ENCODE measurements at places on chromosomes 4 and X.
A peak's percentile ranks its signal among the peaks of the same experiment; 100 is the strongest.

DNA sequence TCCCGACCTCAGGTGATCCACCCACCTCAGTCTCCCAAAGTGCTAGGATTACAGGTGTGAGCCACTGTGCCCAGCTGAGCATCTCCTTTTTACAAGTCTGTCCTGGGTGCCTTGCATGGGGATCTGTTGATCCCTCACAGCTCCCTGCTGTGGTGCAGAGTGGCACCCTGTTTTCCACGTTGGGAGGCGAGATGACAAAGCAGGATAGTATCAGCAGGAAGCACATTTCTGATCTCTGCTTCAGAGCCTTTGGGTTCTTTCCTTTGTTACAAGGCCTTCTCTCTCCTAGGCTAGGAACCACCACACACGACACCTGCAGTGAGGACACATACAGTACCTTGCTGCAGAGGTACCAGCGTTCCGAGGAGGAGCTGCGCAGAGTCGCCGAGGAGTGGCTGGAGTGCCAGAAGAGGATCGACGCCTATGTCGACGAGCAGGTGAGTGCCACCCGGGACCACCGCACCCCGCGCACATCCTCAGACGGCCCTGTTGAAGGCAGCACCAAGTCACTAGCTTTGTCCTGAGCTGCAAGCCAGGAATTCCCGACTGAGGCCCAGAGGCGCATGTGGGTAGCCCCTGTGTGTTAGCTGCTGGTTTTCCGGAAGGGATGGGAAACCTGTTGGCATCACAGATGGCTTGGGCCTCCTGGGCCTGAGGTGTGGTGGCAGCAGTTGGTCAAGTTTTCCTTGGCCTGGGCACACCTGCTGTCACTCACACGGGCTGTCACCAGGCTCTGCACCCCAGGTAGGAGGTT, 109.6 kb downstream of the TNIP2 start:
- no peak for DNase-seq

GRCh38 chr4:2535376-2536192, 863 bp upstream of the FAM193A start:
- DNase-seq = peak; percentile 82

DNA sequence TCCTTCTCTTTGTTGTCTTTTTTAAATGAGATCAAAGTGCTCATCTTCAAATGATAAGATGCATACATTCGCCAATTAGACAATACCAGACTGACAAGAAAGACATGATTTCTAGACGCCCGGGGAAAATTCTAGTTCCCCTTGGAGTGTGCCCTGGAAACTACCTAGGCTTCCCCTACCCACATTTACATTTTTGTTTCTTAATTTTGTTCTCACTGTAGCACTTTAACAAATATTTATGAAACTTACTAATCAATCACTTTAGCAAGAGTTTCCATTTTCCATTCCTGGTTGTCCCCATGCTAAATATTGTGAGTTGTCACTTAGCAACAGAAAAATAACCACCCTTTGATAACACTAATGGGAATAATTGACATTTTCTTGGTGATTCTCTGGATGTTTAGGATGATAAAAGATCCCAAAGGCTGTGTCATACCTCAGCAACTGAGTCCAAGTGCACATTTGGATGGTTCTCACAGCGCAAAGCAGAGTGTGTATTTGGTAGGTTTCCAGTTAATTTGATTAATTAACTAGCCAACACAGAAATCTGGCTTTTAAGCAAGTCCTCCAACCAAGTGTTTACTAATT, 69.6 kb downstream of the FGFBP1 start:
- DNase-seq = no peak

GRCh38 chrX:47080215-47080914, 2.1 kb downstream of the RGN start:
- DNase-seq = no peak

DNA sequence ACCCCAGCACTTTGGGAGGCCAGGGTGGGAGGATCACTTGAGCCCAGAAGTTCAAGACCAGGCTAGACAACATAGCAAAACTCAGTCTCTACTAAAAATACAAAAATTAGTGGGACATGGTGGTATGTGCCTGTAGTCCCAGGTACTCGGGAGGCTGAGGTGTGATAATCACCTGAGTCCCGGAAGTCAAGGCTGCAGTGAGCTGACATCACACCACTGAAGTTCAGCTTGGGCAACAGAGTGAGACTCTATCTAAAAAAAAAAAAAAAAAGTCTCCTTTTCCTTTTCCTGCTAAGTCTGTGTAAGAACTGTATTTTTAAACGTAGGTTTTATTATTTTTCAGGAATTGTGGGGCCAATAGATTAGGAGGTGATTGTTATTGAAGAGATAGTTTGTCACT, 356.7 kb downstream of the ARHGAP24 start:
- no peak for DNase-seq

GRCh38 chr4:88008122-88008742, 797 bp downstream of the PKD2 start:
- peak; percentile 71 for DNase-seq

DNA sequence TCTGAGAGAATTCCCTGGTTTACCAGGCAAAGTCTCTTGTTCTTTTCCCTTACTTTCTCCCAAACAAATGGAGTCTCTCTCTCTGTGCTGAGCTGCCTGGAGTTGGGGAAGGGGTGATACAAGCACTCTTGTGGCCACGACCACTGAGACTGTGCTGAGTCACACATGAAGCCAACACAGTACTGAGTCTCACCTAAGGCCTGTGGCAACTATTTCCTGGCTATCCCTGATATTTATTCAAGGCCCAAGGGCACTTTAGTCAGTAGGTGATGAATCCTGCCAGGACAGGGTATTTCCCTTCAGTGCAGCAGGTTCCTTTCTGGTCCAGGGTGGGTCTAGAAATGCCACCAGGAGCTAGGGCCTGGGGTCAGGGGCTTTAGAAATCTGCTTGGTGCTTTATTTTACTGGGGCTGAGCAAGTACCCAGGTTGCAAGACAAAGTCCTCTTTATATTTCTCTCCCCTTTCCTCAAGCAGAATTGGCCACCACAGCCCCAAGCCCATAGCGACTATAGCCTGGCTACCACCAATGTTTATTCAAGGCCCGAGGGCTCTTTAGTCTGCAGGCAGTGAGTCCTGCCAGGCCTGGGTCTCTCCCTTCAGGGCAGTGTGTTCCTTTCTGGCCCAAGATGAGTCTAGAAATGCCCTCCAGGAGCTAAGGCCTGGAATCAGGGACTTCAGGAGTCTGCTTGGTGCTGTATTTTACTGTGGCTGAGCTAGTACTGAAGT, 10.5 kb downstream of the ARL13A start:
- DNase-seq = no peak

- DNase-seq = no peak
Observed at GRCh38 chr4:73311428-73311827, 52.8 kb upstream of the ANKRD17 start.

DNA sequence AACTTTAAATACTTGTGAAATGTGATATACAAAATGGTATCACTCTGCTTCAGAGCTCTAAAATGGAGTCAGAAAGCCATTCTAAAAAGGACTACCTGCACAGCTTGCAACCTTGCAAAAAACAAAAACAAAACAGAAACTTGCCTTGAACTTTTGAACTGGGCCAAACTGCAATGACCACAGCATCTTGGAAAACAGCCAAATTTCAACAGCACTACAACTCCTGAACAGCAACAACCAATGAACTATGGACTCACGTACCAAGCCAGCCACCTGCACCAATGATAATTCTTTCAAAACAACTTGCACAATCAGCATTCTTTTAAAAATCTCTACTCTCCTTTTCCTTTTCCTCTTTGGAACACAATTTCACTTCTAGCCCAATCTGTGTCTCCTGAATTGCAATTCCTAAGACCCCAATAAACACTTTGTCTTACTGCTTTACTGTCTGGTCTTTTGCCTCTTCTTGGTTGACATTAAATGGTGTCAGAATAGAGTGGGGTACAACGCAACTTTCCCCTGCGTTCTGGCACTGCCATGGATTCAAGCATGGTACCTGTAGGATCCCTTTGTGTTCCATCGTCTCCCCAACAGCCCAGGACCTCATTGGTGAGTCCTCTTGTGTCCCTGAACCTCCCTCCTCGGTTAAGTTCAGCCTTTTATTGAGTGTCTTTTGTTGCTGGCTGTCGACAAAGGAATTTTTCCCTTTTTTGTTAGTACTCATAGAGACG, 35.7 kb upstream of the FMR1 start:
- no peak for DNase-seq

GRCh38 chr4:4869731-4870571, 10.5 kb downstream of the MSX1 start:
- no peak for DNase-seq

- DNase-seq = no peak
Observed at GRCh38 chr4:189232274-189232673, 708.4 kb upstream of the FRG1 start.

- no peak for DNase-seq
Observed at GRCh38 chr4:151095142-151095541, 4.3 kb upstream of the RPS3A start.

DNA sequence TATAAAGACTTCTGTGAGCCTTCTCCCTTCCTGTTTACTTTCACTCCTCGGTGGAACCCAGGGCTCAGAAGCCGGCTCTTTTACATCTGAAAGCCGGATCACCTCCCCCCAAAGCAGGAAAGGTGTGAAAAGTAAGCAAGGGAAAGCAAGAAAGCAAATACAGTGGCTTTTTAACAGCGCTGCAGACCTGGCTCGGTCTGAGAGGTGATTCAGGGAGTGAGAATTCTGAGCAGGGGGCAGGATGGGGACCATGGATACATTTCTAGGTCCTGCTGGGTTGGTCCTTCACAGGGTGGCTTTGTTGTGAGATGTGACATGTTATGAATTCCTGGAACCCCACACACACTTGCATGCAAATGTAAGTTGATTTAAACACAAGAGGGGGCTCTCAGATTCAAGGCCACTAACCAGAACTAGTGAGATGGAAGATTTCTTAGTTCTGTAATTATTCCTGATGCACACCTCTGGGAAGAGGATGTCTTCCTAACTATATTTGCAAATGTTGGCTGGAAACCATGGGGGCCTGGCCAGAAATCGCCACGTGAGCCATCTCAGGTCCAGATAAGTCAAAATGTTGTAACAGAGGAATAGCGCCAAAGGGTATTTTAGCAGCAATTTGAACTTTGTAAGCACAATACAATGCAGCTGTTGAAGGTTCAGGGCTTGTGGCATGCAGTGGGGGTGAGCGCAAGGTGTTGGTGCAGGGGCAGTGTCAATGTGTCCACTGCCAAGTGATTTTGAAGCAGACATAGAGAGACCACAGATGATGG, 670.1 kb upstream of the LCORL start:
- no peak for DNase-seq

GRCh38 chrX:2401201-2401589, 99.6 kb downstream of the DHRSX start:
- DNase-seq = no peak

GRCh38 chr4:16663732-16664131, 234.7 kb downstream of the LDB2 start:
- no peak for DNase-seq

DNA sequence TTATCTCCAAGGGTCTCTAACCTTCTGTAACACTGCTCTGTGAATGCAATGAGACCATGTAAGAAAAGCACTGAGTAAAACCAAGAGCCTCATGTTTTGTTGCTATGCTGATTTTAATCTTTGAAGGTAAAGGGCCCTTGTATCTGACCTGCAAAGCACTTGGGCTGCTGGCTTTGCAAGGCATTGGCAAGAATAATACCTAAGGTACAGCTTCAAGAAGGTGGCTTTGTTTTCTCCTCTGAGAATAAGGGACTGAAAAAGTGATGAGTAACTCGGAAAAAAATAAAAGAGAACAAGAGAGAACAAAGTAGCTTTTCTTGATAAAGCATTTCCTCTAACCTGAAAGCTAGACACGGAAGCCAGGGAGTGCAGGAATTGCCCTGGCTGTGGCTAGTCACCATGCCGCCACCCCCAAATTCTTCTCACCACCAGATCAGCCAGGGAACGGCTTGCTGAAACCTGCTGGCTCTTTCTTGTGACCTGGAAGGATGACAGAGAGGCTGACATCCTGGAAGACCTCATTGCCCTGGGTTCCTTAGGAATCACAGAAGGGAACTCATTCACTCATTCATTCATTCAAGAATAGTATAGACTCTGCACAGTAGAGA, 41.8 kb upstream of the HS3ST1 start:
- no peak for DNase-seq

GRCh38 chrX:69163936-69164741, 1.1 kb downstream of the PJA1 start:
- no peak for DNase-seq

DNA sequence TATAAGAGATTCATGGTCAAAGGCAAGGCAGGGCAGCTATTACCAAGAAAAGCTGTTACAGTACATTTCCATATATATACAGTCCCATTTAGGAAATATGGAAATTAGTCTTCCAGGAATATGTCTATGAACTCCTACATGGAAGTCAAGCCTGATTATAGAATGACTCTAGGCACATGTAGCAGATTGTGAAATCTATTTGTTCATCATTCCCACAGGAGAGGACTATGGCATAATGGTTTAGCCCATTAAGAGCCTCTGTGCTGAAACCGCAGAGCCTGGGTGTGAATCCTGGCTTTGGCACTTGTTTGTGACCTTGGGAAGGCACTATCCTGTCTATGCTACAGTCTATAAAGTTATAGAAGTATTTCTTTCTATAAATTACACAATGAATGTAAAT, 764.8 kb downstream of the RAPGEF2 start:
- no peak for DNase-seq

DNA sequence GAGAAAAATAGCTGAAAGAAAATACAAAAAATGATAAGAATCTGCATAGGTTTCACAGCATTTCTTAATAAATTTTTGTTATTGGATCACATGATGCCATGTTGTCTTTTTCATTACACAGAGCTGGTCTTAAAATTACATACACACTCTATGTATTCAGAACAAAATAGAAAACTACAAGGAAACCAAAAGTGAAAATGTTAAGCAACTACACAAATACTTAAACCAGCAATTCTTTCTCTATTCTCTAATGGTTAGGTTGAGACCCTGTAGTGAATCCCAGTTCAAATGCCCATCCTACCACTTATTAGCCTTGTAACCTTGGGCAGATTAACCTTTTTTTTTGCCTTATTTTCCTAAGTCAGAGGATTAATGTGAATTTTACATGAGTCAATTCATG, 2311.2 kb downstream of the PCDH7 start:
- DNase-seq = no peak

DNA sequence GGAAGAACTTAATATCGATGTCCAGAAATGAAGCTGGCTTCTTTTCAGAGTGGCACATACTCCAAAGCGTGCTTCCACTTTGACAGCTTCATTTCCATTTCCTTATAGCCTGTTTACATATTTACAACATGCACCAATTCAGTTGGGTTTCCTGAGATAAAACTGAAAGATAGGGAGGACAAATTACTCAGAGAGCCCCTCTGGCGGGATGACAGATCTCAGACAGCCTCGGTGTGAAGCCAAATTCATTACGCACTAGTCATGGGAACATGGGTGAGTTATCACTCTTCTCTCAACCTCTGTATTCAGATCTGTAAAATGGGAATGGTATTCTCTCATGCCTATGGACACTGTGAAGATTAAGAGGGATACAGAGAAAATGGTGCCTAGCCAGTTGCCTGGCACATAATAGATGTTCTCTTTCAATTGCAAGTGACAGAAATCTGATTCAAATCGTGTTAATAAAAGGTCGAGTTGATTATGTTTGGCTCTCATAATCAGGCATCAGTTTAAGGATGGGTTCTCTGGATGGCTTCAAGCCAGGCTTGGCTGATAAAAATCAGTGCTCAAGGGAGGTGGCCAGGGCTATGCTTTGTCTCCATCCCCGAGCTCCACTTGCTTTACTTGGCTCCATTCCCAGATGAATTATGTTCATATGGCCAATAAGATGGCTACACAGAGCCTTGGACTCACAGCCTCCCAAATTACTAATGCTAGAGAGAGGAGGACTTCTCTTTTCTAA, 132.2 kb upstream of the C1QTNF7 start:
- DNase-seq = no peak
